Inflammatory macrophage treated with lipopolysaccharide for 1 hour (primary cell): ENCODE measurements at places on chromosomes 3 and 15.
A peak's percentile ranks its signal among the peaks of the same experiment; 100 is the strongest.

DNA sequence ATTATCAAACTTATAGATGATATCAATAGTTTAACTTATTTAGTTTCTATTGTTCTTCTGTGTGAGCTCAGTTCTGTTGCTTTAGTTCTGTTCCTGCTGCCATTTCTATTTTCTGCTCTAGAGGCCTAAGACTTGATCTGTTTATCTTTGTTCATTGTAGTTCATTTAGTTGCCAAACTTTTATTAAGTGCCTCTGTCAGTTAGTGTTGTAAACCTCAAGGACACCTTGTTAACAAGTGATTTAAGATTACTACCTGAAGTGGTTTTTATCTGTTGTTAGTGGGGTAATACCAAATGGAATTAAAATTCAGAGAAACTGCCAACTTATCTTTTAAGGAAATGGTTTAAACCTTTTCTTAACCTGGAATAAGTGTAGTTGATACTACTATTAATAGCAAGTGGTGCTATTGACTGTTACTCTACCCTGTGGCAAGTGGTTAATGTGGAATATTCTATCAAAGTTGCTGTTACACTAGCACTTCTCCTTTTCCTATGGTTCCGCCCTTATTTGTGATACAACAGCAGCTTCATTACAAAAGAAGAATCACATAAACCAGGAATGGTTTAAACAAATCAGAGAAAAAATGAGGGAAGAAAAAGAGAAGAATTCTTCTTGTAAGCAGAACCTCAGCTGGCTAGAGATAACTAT is 500.6 kb upstream of the GOLIM4 start:
- no peak for DNase-seq

GRCh38 chr15:31296219-31296645 is 30.4 kb upstream of the KLF13 start:
- DNase-seq, result no peak

- no peak for DNase-seq
Measured at GRCh38 chr3:43844757-43845156, 154.0 kb downstream of the ABHD5 start.

GRCh38 chr3:120773932-120774331 is 31.4 kb downstream of the GTF2E1 start:
- no peak for DNase-seq

- peak; percentile 58 for DNase-seq
Measured at GRCh38 chr3:42600958-42601675, 631 bp downstream of the NKTR start.

- no peak for DNase-seq
Measured at GRCh38 chr15:57881972-57882371, 175.5 kb downstream of the POLR2M start.
